ENCODE measurements at places on chromosomes 2 and 18.

DNA sequence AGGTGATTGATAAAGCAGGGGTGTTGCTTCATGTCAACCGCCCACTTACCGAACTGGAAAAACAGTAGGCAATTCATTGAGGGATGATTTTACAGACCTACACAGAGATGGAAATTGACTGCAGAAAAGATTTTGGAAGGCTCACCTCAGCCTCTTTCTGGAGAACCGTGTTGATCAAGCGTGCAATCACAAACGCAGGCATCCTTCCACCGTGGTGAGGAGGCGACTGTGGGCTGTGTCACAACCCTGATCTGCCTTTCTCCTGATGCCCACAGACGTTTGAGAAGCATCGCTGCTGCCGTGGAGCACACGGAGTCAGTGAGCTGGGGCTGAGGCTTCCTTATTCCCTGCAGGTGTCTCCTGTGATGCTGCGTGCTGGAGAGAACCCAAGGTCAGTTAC lies 132.0 kb downstream of the TMEM18 start:
- DNase-seq: no peak

DNA sequence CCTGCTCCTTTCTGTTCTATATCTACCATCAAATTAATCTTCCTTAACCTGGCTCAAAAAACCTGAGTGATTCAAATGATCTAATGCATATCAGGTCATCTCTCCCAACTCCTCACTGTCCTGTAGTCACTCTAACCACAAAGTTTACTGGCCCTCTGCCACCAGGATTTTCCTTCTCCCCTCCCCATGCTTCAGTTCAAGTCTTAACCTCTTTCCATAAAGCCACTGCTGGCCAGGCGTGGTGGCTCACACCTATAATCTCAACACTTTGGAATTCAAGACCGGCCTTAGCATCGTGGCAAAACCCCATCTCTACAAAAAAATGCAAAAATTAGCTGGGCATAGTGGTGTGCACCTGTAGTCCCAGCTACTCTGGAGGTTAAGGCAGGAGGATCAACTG lies 7.5 kb upstream of the SP3 start:
- no peak for DNase-seq

DNA sequence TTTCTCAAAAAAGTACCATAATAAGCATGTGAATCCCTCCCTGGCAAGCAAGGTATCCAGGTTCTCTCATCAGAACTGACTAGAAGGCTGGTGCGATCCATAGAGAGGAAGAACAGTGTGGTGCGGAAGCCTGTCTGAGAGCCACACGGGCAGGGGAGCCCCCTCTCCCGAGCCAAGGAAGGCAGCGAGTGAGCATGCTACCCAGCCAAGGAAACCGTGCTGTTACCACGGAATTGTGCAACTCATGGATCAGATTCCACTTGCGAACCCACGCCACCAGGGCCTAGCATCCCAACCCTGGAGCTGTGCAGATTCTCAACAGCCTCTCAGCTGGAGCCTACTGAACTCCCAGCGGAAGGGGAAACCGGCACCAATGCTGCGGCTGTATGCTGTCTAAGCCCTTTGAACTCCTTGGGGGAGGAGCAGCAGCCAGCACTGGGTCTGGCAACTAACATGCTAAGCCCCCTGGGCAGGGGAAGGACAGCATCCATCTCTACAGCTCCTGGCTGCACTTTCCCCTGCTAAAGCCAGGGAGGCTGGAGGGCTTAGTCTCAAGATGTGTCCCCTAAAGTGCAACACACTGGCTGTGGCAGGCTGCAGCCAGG lies 823.1 kb downstream of the EPHA4 start:
- DNase-seq: no peak

GRCh38 chr18:892316-892715 lies 12.4 kb upstream of the ADCYAP1 start:
- DNase-seq: no peak

DNA sequence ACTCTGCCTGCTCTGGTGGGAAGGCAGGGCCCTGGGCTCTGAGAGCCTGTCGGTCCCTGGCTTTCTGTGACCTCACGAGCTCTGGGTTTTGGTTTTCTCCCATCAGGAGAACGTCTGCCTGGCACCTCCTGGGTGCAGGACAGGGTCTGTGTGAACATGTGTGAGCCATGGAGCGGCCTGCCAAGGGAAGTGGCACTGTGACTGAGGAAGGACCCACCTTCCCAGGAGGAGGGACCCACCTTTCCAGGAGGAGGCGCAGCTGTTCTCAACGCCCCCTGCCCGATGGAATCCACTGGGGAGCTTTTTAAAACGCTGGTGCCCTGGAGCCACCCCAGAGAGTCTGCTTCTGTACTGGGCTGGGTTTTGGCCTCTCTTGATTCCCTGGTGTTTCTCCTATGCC lies 168.7 kb downstream of the GLI2 start:
- no peak for DNase-seq

DNA sequence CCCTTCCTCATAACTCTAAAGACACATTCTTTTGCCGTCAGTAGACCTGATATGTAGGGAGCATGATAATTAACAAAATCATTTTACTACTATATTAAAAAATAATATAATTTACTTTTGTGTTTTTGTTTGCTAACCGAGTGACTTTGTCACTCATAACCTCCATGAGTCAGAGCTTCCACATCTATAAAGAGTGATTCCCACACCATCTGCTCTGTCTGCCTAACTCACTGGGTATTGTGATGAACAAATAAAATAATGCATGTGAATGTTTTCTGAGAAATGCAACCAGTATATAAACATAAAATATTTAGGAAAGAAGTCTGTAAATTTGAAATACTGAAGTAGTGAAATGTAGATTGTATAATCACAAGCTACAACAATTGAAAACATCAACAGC lies 123.4 kb upstream of the DSEL start:
- no peak for DNase-seq

DNA sequence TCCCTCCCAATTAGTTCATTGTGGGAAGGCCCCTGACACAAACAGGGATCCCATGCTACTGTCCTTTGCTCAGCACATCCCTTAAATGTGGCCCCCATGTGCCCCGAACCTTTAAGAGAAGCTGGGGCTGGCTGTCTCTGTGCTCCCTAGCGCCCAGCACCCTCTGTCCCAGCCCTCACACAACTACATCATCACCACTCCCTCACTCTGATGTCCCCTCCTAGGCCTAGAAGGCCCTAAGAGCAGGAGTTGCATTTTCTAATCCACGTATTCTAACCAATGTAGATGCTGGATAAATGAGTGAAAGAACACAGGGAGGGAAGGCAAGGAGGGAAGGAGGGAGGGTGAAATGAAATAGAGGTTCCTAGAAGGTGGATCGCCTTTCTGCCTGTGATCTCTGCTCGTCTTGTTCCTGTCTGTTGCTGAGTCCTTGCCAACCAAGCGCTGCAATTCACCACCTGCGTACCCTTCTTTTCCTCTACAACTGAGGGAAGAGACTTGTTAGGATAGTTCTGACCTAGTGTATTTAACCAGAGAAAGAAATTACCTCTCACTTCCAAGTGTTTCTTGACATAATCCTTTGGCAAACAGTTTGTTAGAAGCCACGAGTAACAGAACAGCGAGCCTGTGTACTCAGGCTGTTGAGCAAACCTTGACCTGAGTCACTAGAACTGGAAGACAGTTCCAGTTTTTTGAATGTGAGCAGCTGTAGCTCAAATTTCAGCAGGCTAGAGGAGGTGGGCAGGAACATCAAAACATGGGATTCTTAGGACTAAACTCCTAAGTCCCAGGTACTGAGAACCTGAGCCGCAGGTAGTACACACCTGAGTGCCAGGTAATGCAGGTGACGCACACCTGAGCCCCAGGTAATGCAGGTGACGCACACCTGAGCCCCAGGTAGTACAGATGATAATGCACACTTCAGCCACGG lies 181.5 kb upstream of the ID2 start:
- DNase-seq: no peak

GRCh38 chr2:164664070-164664469 lies 42.8 kb upstream of the GRB14 start:
- no peak for DNase-seq

GRCh38 chr2:233513953-233514655 lies 52.5 kb downstream of the USP40 start:
- DNase-seq: no peak

DNA sequence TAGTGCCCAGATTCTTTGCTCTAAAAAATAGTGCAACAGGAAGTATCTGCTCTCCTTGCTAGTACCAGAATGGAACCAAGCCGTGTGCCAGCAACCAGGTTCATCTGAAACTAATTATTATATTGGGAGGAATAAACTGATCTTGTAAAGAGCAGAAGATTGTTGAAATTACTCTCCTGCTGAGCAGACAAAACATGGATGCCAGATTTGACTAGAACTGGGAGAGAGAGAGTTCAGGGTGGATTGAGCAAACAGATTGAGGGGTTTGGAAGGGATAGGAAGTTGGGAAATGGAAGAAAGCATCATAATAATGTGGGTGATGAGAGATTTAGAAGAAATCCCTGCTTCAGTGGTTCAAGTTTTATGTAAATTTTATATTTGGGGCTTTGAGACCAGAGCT lies 160.1 kb upstream of the RASGRP3 start:
- no peak for DNase-seq

DNA sequence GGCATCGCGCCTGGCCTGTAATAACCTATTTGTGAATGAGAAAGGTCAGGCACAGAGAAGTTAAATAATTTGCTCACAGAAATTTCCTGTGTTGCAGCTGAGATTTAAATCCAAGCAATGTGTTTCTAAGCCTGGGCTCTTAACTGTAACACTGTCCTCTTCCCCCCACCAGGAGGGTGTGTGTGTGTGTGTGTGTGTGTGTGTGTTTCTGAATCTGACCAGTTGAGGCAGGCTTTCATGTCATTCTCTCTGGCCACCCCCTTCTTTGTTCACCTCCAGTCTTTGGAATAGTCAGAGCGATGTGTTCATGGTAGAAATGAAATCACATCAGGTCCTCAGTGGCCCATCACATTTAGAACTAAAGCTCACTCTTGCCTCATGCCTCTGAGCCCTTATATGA lies 81.2 kb downstream of the NEDD4L start:
- no peak for DNase-seq

DNA sequence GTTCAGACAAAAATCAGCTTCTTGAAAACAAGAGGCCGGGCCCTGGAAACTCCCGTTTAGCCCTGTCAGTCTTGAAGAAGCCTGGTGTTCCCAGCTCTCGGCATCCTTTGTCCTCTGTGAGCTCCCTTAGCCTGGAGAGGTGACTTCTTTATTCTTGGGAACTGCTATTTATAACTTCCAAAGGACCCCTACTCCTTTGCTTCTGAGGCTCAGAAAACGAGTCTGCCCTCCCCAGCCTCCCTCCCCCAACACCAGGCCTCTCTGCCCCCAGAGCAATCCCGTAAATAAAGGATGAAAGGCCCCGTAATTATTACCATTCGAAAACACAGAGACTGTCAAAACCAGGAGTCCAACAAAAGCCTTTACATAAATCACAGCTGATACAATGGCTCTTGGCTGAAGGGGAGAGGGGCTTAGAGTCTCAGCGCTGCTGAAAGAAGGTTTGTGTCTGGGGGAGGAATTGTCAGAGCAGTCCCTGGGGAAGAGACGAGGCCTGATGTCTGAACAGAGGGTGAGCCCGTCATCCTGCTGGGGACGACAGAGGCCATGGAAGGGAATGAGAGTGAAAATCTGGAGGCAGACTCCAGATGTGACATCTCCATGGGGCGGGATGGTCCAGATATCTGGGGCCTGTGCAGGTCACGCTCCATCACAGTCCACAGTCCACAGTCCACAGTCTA lies 283.0 kb downstream of the MYCN start:
- DNase-seq: no peak

DNA sequence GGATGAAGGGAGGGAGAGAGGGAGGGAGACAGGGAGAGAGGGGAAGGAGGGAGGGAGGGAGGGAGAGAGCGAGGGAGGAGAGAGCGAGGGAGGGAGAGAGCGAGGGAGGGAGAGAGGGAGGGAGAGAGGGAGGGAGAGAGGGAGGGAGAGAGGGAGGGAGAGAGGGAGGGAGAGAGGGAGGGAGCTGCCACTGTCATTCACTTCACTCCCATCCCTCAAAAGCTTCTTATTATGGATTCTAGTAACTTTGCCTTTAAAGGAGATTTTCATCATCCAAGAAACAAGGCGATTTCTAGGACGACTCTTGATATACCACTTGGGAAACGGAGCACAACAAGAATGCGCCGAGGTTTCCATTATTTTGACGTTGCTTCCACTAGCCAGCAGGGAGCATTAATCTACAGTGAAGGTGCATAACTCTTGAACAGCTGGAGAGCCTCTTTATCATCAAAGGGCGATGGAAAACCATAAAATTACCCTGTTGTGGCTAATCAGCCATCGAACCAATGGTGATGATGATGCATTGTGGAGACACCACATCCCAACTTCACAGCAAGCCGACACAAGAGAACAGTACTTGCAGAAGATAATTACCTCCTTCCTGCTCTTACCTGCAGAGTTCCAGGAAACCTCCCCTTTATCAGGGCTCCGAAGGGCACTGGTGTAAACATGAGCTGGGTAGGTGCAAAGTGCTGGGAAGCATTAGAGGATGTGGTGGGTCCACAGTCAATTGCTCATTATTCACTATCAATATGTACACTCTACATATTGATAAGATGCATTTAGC lies 130.5 kb downstream of the EIPR1 start:
- no peak for DNase-seq
